ENCODE measurements at places on chromosomes 11 and 22.

DNA sequence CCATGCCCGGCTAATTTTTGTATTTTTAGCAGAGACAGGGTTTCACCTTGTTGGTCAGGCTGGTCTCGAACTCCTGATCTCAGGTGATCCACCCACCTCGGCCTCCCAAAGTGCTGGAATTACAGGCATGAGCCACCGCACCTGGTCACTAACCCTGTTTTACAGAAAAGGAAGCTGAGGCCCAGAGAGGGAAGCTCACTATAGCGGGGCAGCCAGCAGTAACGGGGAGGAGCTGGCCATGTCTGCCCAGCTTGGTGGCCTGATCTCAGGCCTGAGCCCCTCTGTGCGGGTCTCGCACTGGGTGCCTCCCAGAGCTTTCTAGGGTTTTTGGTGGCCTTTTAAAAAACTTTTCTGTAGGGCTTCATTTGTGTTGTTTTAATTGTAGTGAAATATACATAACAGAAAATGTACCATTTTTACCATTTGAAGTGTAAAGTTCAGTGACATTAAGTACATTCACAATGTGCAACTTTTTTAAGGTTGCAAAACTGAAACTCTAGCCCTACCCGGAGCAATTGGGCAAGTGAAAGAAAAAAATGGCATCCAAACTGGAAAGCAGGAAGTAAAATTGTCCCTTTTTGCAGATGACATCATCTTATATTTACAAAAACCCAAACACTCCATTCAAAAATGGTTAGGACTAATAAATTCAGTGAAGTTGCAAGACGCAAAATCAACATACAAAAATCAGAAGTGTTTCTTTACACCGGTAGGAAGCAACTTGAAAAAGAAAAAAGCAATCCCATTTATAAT lies 14.5 kb upstream of the CYTH4 start:
- DNase-seq, result no peak

- no peak for DNase-seq
These were observed 57.9 kb downstream of the GRAMD4 start for GRCh38 chr22:46678003-46678657.

DNA sequence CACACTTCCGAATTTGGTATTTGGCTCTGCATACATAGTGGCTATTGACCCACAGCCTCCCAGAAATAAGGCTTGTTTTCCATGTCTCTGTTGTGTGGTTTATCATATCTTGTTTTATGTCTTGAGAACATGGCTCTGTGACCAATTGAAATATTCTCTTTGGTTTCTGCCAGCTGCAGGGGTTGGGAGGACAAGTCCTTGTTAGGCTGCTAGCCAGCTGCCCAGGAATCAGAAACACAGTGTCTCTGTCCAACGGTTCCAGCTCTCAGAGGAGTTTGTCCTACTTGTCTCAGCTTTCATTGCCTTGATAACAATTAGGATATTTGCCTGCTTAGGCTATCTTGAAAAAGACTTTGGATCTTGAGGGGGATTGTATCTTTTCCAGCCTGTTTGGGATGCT lies 6.0 kb upstream of the SLC7A4 start:
- no peak for DNase-seq

- DNase-seq, result no peak
These were observed 7.1 kb downstream of the DGCR2 start for GRCh38 chr22:19114984-19115552.

- DNase-seq, result no peak
These were observed 16.7 kb upstream of the MOGAT2 start for GRCh38 chr11:75700940-75701339.

GRCh38 chr11:111736621-111737443 lies 29.4 kb downstream of the PPP2R1B start:
- no peak for DNase-seq

DNA sequence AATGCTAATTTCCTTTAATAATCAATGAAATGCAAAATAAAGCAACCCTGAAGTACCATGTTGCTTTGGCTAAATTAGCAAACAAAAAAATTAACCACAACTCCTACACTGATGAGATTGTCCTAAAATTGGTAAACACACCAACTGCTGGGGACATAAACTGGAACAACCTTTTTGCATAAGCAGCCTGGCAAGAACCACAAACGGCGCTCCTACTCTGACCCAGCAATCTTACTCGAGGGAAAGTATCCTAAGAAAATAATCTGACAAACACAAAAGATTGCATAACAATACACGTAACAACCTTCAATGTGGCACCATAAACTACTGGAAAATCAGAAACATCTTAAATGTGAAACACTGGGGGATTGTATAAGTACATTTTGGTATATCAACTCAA lies 189.8 kb upstream of the PITPNB start:
- DNase-seq, result no peak

DNA sequence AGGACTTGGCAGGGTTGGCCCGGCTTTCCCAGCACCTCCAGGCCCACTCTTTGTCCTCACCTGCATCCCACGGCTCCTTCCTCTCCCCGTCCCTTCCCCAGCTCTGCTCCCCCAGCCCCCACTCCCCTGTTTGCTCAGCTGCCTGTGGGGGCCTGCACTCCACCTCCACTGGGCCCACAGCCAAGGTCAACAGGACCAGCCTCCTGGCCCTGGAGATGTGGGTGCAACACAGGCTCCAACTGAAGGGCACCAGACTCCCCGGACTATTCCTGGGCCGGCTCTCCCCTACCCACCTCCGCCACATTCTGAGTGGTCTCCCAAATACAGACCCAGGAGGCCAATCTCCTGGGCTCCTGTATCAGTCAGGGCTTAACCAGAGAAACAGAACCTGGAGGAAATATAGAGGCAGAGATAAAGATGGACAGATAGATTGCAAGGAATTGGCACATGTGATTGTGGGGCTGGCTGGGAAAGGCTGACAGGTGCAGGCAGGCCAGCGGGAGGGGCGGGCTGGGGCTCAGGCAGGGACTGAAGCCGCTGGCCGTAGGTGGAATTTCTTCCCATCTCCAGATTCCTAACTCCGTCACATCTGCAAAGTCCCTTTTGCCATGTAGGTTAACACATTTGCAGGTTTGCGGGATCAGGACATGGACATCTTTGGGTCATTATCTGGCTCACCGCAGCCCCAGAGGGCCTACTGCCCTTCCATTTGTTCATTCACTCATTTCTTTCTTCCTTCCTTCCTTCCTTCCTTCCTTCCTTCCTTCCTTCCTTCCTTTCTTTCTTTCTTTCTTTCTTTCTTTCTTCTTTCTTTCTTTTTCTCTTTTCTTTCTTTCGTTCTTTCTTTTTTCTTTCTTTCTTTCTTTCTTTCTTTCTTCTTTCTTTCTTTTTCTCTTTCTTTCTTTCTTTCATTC lies 45.8 kb upstream of the MYH9 start:
- no peak for DNase-seq

- no peak for DNase-seq
These were observed 62.0 kb downstream of the STK33 start for GRCh38 chr11:8531982-8532381.

DNA sequence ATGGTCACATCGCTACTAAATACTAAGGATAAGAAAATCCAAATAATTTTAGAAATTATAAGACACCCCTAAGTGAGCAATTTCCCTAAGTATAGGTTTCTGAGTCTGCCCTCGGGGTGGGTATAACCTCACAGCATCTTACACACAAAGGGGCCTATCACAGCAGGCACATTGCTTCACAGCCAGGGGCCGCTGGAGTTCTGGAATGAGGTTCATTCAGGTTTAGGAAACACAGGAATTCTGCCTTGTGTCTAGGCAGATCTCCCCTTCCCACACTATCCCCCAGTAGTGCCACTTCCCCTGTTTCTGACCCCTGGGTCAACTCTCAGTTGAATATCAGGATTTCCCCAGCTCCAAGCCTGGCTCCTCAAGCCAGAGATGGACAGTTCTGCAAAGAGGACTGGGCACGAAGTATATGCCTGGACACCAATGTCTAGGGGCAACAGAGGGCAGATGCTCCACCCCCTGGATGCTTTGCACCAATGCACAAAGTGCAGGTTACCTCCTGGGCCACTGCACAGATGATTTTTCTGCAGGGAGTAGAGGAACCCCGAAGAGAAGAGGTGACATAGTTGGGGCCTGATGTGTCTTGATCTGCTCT lies 11.4 kb downstream of the TUBA8 start:
- DNase-seq, result no peak

DNA sequence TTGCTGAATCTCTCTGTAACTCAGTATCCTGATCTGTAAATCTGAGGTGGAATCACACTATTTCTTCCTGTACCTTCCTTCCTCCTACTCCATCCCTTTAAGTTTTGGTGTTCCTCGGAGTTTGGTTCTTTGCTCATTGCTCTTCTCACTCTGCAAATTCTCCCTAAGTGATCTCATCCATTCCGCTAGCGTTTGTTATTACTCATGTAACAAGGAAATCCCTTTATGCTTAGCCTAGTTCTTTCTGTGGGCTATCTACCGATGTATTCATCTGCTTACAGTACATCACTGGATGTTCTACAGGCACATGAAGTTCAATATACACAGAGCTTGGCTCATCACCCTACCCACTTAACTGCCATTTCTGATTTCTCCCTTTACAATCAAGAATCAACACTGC lies 1.6 kb upstream of the CEP295 start:
- no peak for DNase-seq

All from activated CD4-positive, alpha-beta T cell treated with anti-CD3 and anti-CD28 coated beads for 48 hours (primary cell).